ENCODE measurements at places on chromosomes 16 and 17.
A peak's percentile ranks its signal among the peaks of the same experiment; 100 is the strongest.

- DNase-seq, result no peak
Measured at GRCh38 chr16:70152578-70153302, 20.8 kb upstream of the CLEC18C start.

DNA sequence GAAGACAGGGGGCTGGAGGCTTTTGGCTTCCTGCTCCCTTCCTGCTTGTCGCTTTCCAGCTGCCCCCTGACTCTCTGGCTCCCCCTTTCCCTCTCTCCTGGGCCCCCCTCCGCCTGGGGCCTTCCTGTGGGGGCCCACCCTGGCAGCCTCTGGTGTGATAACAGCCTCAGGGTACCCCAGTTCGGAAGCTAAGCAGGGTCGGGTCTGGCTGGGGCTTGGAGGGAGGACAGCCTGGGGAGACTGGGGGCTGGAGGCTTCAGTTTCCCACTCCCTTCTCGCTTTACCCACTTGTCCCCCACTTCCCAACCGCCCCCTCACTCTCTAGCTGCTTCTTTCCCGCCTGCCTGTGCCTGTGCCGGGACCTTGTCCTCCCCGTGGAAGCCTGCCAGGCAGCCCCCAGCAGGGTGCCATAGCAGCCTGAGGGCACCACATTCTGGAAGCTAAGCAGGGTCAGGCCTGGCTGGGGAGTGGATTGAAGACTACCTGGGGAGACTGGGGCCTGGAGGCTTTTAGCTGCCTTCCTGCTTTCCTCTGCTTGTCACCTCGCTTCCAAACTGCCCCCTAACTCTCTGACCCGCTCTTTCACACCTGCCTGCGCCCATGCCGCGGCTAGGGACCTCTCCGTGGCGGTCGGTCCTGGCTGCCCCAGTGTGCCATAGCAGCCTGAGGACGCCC is 2275.5 kb downstream of the TP53TG3F start:
- no peak for DNase-seq

DNA sequence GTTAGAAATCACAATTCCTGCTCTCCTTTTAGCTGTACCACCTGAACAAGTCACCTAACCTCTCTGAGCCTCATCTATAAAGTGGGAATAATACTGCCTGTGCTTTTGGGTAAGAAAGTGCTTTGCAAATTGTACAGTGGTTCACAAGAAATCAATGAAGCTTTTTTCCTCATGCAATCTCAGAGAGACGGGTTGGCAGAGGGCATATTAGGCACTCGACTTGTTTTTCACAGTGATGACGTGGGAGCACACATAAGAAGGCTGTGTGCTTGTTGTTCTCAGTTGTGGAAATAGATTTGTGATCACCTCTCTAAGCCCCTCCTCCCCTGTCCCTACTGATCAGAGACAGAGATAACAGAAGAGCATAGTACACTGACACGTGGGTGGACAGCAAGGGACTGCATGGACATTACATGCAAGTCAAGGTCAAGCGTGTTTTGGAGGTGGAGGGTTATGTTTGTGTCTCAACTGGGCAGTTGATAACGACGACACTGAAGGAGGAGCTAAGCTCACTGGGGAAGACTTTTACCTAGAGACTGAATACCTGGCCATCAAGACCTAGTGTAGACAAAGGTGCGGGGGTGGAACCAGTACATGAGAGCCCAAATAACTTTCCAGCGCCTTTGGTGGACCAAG is 1.7 kb upstream of the GPT2 start:
- no peak for DNase-seq

DNA sequence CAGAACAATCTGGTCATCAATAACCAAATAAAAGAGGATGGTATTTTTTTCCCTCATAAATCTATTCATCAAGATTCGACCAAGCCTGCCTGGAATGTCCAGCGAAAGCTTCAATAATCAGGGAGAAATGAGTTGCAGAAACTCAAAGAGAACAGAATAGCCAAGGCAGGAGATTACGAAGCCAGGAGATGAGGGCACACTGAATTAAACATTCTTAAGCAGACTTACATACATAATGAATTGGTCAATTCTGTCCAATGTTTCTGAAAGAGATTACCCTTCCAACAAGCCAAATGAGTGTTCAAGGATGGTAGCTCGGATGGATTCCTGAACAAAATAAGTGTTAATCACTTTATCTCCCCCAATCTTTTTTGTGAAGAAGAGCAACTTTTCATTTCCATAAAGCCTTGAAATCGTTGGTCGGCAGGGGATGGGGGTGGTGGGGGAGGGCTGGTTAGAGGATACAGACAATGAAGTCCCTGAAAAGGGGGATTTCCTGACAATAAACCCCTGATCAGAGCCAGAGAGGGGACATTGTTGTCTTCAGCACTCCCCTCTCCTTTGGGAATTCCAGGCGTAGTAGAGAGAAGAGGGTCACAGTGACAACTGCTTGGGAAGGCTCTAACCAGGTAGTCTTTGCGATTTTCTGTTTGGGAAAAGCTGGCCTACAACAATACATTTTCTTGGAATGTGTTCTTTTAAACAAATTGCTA is 20.7 kb downstream of the TOX3 start:
- DNase-seq, result no peak

- DNase-seq, result no peak
Measured at GRCh38 chr16:12054868-12055267, 78.3 kb downstream of the SNX29 start.

DNA sequence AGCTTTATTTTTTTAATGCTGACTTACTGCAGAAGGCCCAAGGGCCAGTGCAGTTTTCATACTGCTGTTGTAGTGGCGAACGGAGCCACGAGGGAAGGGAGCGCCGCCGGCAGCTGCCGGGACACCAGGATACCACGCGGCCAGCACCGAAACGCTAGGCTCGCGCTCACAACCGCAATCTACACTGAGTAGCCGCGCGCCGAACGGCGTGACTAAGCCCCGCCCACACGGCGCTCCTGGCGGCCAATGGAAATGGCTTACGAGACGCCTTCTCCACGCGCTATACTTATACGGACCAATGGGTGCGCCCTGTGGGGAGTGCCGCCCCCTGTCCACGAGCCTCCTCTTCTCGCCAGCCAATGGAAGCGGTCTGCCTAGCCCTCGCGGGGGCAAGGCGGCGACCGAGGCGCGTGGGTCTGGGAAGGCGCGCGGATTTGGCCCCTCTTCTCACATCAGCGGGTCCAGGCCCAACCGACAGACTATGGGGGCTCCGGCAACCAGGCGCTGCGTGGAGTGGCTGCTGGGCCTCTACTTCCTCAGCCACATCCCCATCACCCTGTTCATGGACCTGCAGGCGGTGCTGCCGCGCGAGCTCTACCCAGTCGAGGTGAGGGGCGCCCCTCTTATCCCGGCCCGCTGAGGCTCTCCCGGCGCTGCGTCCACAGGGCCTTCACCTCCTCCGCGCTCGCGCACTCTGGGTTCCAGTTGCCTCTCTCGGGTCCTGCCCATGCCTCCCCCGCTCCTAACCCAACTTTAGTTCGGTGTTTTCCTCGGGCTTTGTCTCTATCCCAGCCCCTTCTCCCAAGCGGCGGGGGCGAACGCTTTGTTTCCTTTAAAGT is at the start of gene TMEM97:
TMEM97 (plus strand) TSS at position 442 of the 839 bp plus-strand sequence; CDS start at position 482, 40 bp downstream.
- peak; percentile 92 for DNase-seq

GRCh38 chr16:66935314-66936011 is at the start of gene CES2:
CES2 (plus strand) TSS chr16:66935516; CDS start chr16:66935636, 120 bp downstream.
- no peak for DNase-seq

All from NCI-H2081 (cell line).